ENCODE measurements at places on chromosomes 3 and 15. TPM values are rescaled to one million over a fixed set of nuclear protein-coding genes. Genes with fewer than 3 reads are reported as not detected.

WDR49 gene
- total RNA-seq = not detected

TYRO3 gene
- total RNA-seq = 116 TPM

PDZRN3 gene
- total RNA-seq = 3.4 TPM

ADIPOQ gene
- total RNA-seq = not detected

ROPN1 gene
- total RNA-seq = not detected

STRIT1 gene
- total RNA-seq = not detected

GP5 gene
- 0.03 TPM for total RNA-seq

RCCD1 gene
- 27.6 TPM for total RNA-seq

TBC1D23 gene
- 50.1 TPM for total RNA-seq

PP2D1 gene
- not detected for total RNA-seq

IL17RE gene
- 0.56 TPM for total RNA-seq

CCDC12 gene
- 17.9 TPM for total RNA-seq

CHRNA3 gene
- 1.6 TPM for total RNA-seq

DLEC1 gene
- 0.60 TPM for total RNA-seq

EIF5A2 gene
- total RNA-seq = 6.6 TPM

DAG1 gene
- total RNA-seq = 67.5 TPM

SLC7A14 gene
- not detected for total RNA-seq

CYP8B1 gene
- total RNA-seq = not detected

PCOLCE2 gene
- total RNA-seq = 32.5 TPM

CHRD gene
- total RNA-seq = 6.8 TPM

DNAH1 gene
- total RNA-seq = 2.1 TPM

CCR3 gene
- total RNA-seq = not detected

RTP4 gene
- not detected for total RNA-seq

SLC22A13 gene
- total RNA-seq = 0.21 TPM

GHSR gene
- not detected for total RNA-seq

PLA2G4E gene
- total RNA-seq = not detected

WDR53 gene
- total RNA-seq = 9.7 TPM

CCDC54 gene
- total RNA-seq = not detected

CORO2B gene
- 1.0 TPM for total RNA-seq

CHRNA7 gene
- 14.0 TPM for total RNA-seq
